ENCODE measurements at places on chromosomes 6 and 20.
A peak's percentile ranks its signal among the peaks of the same experiment; 100 is the strongest.

DNA sequence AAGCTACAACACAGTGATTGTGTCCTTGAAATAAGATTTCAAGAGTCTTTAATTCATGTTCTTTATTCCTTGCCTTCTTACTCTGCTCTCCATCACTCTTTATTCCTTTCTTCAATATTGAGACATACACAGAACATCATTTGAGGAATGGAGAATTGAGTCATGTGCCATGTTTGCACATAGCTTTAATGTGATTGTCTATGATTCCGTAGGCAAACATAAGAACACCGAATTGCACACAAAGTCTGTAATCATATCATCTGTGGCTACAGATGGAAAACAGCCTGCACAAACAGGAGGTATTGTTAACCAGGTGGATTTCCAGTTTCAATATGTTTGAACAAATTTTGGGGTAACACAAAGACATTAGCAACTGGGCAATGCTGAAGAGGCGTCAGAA lies 571.6 kb upstream of the GJE1 start:
- DNase-seq: no peak

DNA sequence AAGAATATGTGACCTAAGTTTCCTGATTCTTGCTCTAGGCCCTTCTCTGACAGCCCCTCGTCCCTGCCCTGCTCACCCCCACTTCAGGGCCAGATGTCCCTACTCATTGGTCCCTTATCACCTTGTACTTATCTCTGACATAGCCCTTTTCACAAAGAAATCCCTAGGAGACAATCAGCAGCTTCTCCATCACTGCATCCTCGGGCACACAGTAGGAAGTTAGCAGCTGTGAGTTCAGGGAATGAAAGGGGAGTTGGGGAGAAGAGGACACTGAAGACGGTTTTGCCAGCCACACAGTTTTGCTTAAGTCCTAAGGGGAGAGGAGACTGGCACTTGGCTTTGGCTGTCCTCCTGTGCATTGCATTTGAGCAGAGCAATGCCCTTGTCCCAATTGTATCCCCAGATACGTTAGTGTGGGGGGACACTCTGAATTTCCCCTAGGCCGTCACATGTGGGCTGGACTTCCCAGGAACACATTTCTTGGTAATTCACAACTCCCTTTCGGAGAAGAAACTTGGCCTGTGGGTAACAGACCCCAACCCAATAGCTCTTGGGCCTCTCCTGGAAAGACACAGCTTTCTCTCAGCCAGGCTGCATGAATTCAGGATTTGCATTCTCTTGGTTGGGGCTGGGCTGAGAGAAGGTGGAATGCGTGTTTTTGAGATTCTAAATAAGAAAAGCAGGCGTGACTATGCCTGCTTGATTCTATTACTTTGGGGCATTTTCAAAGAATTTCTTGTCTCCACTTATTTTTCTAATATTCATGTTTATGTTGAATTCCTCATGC lies 177.6 kb downstream of the UST start:
- DNase-seq: no peak

- DNase-seq: no peak
Observed at GRCh38 chr6:161228921-161229591, 44.8 kb downstream of the AGPAT4 start.

GRCh38 chr6:3665608-3666007 lies 85.9 kb downstream of the PXDC1 start:
- no peak for DNase-seq

- DNase-seq: no peak
Observed at GRCh38 chr6:139987091-139987490, 612.6 kb upstream of the CITED2 start.

- DNase-seq: no peak
Observed at GRCh38 chr6:11111769-11112437, 378 bp upstream of the ERVFRD-1 start.

DNA sequence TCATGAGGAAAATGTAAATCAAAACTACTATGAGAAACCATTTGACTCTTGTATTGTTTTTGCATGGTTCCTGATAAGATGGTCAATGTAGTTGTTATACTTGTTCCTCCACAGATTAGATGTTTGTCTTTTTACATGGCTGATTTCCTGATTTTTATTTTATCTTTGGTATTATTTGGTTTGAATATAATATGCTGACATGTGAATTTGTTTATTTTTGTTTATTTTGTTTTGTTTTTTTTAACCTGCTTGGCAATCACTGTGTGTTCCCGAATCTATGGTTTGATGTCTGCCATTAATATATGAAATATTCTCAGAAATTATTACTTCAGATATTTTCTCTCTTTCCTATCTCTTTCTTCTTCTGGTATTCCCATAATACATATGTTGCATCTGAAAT lies 899.5 kb upstream of the ADGRB3 start:
- no peak for DNase-seq

DNA sequence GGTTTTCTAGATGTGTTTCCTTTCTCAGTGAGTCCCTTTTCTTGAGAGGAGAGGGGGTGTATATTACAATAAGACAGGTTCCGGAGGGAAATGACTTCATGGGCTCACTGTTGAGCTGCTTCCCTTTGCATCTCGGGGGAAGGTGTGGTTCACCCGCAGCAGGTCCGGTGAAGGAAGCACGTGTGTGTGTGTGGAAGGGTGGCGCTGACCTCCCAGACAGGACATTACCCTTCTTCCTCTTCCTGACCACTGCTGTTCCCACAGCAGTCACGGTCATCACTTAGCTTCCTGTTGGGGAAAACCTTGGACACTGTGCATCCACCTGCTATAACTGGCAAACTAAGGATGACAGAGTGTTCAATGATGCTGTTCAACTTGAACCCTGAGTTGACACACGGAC lies 83.6 kb downstream of the PLEKHG1 start:
- DNase-seq: peak; percentile 26

DNA sequence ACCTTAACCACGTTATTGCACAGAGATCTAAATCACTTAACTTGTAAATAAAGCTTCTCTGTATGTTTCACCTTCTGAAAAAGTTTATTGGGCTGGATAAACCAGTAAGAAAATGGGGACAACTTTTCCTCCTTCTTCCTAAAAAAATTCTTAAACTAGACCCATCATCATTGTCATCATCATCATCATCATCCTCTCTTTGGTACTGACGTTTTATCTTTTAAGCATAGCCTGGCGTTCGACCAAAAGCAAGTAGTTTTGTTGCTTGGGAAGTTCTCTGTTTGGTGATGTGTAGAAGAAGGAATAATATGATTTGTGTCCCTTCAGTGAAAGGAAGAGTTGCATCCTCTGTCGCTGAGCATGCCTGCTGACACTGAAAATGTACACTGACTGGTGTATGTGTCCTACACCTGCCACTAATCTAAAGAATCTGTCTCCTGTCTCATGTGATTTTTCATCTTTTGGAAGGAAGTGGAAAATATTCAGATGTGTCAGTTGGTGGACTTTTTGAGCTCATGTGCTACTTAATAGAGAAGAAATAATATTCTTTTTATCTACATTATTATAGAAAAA lies 2.5 kb downstream of the CLVS2 start:
- DNase-seq: no peak

- DNase-seq: no peak
Observed at GRCh38 chr6:132865364-132865763, 51.0 kb downstream of the RPS12 start.

- no peak for DNase-seq
Observed at GRCh38 chr20:41577129-41578009, 40.8 kb downstream of the CHD6 start.

- no peak for DNase-seq
Observed at GRCh38 chr6:151992091-151992490, 184.6 kb downstream of the ESR1 start.

DNA sequence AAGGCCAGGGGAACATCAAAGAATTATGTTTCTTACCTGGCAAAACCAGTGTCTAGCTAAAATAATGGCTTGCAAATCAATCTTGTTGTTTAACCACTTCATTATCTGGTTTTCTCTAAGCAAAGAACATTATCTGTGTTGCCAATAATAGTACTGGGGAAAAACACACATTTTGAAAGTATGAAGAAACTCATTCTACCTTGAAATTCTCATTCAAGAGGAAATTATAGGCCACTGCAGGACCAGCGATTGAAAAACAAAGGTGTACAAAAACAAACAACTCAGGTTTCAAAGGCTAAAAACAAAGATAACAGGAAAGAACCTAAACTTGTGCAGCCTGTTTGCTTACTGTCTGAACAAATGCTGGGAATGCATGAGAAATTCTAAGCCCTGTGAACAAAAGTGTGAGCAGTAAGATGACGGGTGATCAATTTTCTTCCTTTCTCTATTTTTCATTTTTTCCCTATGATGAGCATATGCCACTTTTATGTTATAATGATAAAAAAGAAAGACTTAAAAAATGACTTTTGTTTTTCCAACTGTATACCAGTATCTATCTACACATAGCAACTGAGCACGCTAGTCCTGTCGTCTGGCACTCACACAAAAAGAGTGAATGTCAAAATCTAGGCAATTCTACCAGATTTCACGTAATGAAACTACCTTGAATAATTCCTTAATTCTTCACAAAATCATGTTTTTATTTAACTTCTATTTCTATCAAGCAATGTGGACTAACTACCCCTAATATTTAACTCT lies 117.9 kb downstream of the SGK1 start:
- DNase-seq: no peak

GRCh38 chr20:39105551-39105950 lies 143.4 kb downstream of the DHX35 start:
- no peak for DNase-seq

DNA sequence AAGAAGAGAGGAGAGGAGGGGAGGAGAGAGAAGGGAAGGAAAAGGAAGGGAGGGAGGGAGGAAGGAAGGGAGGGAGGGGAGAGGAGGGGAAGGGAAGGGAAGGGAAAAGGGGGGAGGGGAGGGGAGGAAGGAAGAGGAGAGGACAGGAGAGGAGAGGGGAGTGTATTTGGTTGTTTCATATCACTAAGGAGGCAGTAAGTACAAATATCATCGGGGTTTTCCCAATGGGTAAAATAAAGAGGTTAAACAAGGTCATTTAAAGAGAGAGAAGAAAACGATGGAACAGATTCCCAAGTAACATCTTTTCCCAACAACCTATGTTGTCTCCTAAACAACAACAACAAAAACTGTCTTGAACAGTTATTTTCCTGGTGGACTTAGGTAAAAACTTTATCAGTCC lies 43.6 kb downstream of the MBOAT1 start:
- DNase-seq: no peak

GRCh38 chr6:37906121-37906520 lies 86.6 kb downstream of the ZFAND3 start:
- DNase-seq: no peak

- DNase-seq: no peak
Observed at GRCh38 chr6:50847890-50848594, 29.4 kb downstream of the TFAP2B start.

- no peak for DNase-seq
Observed at GRCh38 chr6:35388030-35388429, 45.7 kb downstream of the PPARD start.

- DNase-seq: no peak
Observed at GRCh38 chr20:59428006-59428405, 127.6 kb downstream of the EDN3 start.

DNA sequence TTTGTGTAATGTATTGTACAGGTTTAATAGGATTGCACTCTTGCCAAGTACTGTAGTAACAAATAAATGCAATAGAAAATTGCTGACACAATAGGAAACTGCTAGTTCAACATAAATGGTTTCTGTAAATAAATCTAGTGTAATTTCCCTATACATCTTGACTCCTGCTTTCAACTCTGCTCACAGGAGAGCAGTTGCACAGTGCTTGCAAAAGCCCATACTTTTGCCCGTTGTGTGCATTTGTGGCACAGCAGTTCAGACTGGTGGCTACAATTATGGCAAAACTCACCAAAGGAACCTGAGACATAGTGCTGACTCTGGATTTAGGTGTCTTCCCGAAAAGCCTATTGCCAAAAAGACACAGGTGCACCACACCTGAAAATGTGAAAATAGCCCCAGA lies 953.3 kb upstream of the SLC35B3 start:
- DNase-seq: no peak

DNA sequence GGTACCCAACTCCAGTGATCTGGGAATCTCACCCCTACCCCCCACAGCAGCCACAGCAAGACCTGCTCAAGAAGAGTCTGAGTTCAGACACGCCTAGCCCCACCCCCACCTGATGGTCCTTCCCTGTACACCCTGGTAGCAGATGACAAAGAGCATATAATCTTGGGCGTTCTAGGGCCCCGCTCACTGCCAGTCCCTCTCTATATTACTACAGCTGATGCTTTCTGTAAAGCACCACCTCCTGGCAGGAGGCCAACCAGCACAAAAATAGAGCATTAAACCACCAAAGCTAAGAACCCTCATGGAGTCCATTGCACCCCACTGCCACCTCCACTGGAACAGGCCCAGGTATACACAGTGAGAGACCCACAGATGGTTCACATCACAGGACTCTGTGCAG lies 42.3 kb upstream of the FAM210B start:
- DNase-seq: no peak

GRCh38 chr6:166667796-166668610 lies 41.0 kb upstream of the RPS6KA2 start:
- no peak for DNase-seq

GRCh38 chr6:56220078-56220477 lies 27.3 kb downstream of the COL21A1 start:
- DNase-seq: no peak

Measured in CD4-positive, alpha-beta T cell treated with Interferon gamma for 1 hour (primary cell).